ENCODE measurements at places on chromosomes 6 and 20.

DNA sequence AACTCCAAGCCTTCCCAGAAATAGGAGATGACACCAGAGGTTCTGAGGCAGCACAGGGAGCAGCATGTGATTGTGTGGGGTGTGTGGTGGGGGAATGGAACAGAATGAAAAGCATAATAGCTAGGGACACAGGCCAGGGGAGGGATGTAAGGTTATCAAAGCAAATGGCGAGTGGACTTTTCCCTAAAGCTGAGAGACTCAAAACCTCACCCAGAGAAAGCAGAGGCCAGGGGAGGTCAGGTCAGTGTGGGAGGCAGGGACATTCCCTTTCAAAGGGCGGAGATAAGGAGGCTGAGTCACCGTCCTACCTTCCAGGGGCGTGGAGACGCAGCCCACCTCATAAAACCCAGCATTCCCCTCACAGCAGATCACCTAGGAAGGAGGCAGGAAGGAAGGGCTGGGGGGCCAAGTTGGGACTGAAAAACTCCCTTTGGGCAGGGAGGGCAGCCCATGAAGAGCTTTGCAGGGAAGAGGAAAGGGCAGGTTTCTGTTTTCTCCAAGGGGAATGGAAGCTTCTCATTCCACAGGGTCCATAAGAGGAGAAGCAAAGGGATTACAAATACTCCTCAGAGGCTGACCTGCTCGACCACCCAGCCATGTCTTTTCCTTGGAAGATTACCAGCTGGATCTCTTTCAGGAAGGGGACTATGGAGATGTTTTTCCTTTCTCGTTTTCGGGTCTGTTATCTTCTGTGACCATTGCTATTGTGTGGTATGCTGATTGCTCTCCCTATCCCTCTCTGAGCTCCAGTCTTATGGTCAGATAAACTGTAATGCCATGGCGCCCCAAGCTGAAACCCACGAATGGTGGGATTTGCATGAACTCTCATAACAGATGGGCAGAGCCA is 9.6 kb upstream of the LY6G5C start:
- no peak for DNase-seq

DNA sequence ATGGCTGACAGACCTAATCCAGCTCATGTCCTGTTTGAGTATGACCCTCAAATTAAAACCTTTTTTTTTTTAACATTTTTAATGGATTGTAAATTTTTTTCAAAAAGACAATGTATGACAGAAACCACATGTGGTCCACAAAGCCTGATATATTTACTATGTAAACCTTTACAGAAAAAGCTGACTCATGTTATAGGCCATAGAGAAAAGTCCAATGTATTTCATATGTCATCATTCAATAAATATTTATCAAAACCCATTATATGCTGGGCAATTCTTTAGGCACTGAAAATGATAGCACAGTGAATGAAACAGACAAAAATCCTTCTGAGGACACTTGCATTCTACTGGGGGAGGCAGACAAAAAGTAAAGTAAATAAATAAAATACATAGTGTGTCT is 826.2 kb upstream of the FLRT3 start:
- no peak for DNase-seq

DNA sequence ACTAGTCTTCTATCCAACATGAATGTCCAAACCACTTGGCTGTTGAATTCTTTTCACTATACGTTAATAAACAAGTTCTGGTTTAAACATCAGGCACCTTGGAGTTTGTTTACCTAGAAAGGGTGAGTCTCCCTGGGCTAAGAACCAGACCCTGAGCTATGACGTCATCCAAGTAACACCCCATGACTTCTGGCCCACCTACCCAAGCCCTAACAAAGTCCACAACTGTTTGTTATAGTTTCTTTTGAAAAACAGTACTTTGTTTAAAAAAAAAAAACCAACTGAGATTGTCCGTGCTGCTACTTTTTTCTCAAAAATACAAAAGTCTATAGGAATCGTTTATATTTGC is 146.9 kb upstream of the BEND6 start:
- DNase-seq: no peak

DNA sequence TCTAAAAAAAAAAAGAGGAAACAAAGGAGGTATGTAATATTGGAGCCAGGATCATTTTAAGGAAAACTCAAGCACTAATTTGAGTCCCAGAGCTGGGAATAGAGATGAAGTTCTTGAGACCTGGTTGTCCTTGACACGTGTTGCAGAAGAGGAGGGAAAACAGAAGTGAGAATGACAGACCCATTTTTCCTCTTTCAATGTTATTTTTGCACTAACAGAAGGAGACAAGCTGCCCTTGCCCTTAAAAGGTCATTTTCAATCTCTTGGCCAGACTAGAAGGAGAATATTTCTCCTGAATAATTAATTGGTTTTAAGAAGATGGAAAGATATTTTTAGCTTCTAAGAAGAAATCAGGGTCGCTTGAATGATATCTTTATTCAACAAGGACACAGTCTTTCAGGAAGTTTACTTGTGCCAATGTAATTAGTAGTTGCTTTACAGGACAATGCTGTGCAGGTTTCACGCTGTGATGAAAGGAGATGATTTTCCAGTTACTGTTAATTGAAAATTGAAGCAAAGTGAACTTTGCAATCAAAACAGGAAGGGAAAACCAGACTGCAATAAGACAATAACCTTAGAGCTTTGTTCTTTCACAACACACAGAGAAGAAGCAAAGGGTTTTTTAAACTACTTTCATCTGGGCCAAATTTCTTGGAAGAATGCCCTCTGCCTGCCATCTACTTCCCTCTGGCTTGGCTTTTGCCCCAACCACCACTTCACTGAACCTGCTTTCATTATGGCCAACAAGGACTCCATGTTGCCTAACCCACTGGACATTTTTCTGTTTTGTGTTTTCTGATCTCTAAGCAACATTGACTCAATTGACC is 107.8 kb upstream of the SHLD1 start:
- DNase-seq: no peak

DNA sequence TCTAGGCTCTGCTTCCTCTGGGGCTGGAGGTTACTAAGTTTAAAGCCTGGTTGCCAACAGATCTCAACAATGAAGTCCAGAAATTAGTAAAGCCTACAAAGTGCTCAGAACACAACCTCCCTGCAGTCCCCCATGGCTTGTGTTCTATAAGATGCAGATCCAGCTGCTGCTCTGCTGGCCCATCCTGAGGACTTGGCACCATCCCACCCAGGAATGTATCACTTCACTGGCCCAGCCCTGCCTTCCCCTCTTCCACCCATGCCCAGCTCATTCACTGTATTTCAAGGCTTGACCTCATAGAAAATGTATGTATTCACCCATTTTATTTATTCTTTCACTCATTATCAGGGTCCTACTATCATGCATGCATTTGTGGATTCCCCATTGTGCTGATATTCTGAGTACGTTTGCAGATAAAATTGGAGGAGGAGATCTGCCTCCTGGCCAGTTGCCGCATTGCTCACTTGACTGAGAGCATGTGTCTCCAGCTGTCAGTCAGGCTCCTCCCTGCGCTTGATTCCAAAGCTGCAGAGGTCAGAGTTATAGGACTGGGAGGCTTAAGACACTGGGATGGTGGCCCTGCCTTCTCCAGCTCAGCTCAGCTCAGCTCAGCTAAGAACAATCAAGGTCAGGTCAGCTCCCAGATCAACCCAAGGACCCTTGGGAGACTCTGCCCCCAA is 104.8 kb downstream of the MAFB start:
- DNase-seq: no peak

- no peak for DNase-seq
These were observed 29.4 kb downstream of the BMP7 start for GRCh38 chr20:57236813-57237584.

DNA sequence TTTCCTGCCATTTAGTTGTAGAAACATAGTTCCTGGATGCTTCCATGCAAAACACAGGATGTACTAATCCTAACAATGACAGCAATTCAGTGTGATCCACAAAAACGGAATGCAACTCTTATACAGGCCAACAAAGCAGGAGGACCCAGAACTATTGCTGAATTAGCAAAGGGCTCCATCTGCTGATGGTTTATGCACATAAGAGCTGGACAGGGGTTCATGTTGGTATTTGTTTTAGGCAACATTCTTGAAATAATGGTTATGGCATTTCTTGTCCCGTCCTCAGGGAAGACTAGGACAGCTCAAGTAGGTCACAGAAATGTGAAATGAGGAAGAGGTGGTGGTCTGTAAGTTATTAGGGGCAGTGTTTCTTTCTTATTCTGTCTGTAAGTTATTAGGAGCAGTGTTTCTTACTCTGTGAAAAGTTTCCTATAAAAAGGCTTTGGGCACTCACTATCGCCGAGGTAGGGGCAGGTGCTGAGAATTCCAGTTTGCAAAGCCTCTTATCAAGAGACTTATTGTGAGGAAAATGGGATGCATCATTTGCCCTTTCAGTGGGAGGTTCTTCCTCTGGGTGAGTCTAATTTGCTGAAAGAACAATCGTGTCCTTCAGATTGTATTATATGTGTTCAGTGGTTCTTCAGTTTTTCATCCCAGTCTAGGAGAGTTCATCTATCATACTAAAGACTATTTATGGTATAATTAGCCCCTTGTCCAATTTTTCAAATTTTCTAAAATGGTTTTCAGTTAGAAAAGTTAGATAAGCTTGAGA is 171.1 kb downstream of the MCHR2 start:
- DNase-seq: no peak

- DNase-seq: no peak
These were observed 5.7 kb upstream of the FGD2 start for GRCh38 chr6:36999751-37000125.

DNA sequence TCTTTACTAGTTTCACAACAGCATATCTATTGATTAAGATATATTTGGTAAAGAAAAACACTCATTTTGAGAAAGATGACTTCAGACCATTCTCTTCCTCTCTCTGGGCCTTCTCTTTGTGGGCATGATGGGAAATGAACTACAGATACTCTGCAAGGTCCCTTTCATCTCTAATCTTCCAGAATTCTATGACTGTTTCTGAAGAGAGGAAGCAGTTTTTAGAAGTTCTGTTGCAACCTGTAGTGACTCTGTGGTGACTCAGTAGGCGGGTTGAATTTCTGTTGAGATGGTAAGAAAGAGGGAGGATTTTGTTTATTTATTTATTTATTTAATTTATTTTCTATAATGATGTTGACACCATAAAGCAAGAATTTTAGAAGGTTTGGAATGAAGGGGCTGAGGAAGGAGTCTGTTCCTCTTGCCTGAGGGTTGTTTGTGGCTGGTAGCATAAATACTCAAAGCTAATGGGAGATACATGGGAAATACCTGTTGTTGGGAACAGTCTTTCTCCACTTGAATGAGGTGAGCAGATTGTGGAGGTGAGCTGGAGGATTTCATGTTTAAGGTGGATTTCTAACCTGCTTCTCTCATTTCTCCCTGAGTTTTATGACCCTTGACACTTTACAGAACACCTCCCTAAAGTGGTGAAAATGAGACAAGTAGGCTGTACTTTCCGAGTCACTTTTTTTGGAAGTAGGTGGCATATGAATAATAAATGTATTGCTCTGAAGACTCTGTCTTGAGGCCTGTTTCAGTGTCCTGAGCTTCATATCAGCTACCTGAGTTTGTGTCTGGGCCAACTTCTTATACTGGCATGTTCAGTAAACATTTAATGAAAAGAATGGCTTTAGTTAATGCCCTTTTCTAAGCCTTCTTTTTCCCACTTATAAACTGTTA is 15.0 kb downstream of the ACSS2 start:
- DNase-seq: no peak

DNA sequence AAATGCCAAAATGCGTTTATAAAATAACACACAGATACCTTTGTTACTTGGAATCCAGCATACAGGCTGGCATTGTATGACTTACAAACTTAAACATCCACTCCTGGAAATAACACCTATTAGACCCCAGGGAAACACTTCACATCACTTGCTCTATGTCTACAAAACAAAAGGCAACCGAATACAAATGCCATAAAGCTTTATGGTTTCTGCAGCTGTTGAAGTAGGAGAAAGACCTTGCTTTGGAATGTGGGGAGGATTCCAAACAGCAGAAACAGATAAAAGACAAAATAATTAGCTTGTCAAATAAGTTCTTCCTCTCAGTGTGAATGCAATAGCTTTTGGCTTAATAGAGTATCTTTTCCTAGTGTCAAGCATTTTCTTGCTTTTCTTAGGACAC is 9.8 kb upstream of the AMD1 start:
- no peak for DNase-seq

DNA sequence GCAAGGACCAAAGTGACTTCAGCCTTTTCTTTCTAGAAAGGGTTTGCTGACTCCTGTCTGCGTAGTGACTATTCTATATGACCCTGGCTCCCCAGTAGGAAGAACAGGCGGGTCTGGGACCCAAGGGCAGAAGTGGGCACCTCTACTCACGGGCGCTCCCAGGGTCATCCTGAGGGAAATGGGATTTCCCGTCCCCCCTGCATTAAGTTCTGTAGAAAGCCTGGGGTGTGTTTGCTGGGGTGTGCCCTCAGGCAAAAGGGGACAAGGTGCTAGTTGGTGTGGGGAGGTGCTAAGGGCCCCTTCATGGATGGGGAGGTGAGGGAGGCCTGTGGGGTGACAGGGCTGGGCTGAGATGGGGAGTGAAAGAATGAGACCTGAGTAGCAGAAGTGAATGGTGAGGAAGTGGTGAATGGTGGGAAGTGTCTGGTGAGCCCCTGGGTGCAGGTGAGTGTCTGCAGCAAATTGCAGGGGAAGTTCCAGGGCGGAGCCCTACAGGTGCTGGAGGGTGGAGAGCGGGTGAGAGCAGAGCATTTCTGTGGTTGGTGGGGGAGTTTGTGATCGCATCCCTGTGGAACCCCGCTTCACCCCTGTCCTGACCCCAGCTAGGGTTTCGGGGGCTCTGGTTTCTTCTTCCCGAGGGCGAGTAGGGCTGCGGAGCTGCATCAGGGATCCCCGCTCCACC is 21.1 kb downstream of the RAET1L start:
- DNase-seq: no peak

- no peak for DNase-seq
These were observed 6.0 kb downstream of the STMND1 start for GRCh38 chr6:17107863-17108262.

DNA sequence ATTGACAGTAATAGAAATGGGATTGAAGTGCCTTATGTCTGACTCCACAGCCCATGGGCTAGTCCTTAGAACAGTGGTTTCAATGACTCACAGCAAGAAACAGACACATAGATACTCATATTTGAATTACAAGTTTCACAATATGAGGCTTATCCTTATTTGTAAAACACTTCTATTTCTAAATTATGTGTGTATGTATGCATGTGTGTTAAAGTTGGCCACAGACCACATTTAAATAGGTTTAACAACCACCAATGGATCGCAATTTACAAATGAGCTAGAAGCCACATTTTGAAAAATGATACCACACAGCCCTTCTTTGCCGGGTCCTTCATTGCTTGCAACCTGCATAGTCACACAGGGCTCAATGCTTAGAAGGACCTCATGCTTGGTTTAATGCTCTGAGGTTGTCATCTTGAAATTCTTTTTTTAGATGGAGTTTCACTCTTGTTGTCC is 157.8 kb upstream of the PREP start:
- DNase-seq: no peak

- no peak for DNase-seq
These were observed 48.3 kb upstream of the TBC1D32 start for GRCh38 chr6:121382467-121383121.

All from H1 (cell line).